ENCODE measurements at places on chromosomes 11 and 22. TPM values are rescaled to one million over a fixed set of nuclear protein-coding genes. Genes with fewer than 3 reads are reported as not detected.

Gene PIWIL4
- 0.91 TPM for total RNA-seq

Gene PPP2R1B
- 31.5 TPM for total RNA-seq

- no peaks in the 10 kb centered on the region for H3K36me3 ChIP-seq
- DNase-seq: no peak
- H3K27ac ChIP-seq: no peak overlapping the region
- no peaks in the 10 kb centered on the region for H3K27me3 ChIP-seq
These were observed 515.4 kb downstream of the SOX6 start for GRCh38 chr11:15840966-15841365.

- H3K27me3 ChIP-seq: no peaks in the 10 kb centered on the region
- peaks cover 49% of the 10 kb centered on the region for H3K4me1 ChIP-seq
- H3K4me3 ChIP-seq: no peak overlapping the region
- H3K36me3 ChIP-seq: no peaks in the 10 kb centered on the region
- H3K27ac ChIP-seq: no peak overlapping the region
These were observed 5.2 kb downstream of the SIK3 start for GRCh38 chr11:117092951-117093590.

- no peak overlapping the region for H3K27ac ChIP-seq
- no peaks in the 10 kb centered on the region for H3K36me3 ChIP-seq
- no peaks in the 10 kb centered on the region for H3K4me1 ChIP-seq
- no peaks in the 10 kb centered on the region for H3K27me3 ChIP-seq
- no peak overlapping the region for H3K4me3 ChIP-seq
These were observed 326.3 kb downstream of the GRM5 start for GRCh38 chr11:88739524-88739923.

DNA sequence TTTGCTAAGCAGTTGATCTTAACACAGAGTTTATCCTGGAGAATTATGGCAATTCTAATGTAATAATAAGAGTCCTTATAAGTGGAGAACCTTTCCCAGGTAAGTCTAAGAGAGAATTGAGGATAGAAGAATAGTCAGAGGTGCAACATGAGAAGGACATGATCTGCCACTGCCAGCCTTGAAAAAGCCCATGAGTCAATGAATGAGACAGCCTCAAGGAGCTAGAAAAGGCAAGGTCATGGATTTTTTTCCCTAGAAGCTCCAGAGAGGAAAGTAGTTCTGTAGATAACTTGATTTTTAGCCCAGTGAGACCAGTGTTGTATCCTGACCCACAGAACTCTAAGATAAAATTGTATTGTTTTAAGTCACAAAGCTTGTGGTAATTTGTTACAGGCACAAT lies 16.9 kb downstream of the MS4A6A start:
- H3K27ac ChIP-seq: no peak overlapping the region
- no peaks in the 10 kb centered on the region for H3K36me3 ChIP-seq

DNA sequence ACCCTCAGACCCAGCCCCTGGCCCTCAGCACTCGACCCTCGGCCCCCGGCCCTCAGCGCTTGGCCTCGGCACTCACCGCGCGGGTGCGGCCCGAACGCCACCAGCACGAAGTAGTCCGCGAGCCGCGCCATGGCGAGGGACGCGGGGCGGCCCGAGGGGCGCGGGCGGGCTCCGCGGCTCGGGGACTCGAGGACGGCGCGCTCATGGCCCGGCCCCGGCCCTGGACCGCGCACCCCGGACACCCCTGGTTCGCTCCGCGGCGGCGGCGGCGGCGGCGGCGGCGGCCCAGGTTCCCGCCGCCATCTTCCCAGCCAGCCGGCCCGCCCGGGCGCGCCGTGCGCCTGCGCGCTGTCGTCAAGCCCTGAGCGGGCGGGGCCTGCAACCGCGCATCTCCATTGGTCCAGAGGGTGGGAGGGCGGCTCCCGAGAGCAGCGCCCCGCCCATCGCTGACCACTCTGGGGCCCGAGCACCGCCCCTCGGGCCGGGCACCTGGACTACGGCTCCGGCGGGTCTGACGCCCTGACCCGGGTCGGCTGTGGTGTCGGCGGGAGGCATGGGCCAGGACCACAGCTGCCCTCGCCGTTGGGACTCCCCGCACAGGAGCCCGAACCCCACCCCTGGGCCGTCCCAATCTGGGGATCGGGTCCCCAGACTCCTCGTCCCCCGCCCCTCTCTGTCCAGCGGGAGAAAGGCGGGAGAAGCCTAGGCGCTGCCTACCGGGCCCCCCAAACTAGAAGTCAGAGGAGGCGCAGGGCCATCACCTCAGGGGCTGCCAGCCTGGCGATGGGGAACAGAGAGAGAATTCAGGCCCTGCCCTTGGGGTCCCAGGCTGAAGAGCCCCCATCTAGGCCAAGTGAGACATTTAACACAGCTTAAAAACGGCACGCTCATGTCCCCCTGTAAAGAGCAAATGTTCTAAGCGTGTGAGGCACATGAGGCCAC lies at the start of gene SBF1:
SBF1 (minus strand) TSS at position 326 of the 942 bp plus-strand sequence; CDS start at position 131, 195 bp downstream.
- H3K4me3 ChIP-seq: peak within 1 kb of the TSS; percentile 71
- peak; percentile 90 for DNase-seq
- no peaks in the 10 kb centered on the region for H3K36me3 ChIP-seq
- peaks cover 49% of the 10 kb centered on the region for H3K4me1 ChIP-seq

DNA sequence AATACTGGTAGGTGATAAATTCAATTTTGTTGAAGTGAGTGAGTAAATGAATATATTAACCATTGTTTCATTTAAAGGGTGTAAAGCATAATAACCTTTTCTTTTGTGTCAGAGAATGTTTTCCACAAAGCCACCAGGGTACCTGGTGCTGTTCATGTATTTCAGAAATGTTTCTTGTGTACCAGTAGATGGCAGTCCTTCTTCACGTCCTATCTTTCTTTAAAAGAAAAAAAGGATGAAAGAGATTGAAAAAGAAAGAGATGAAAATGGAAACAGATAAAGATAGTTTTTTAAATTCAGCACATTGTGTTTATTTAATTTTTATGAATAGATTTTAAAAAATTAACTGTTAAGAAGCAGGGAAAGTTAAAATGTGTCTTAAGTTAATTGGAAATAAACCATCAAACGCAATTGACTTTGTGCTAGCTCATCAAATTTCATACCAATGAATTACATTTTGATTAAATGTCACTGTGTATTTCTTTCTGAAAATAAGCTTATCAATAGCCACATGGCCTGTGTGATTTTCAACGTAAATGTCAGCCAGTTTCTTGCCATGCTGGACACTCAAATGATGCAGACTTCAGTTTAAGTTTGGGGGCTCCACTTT lies 65.5 kb upstream of the CHORDC1 start:
- H3K27me3 ChIP-seq: no peaks in the 10 kb centered on the region
- no peaks in the 10 kb centered on the region for H3K4me1 ChIP-seq
- H3K4me3 ChIP-seq: no peak overlapping the region
- no peaks in the 10 kb centered on the region for H3K36me3 ChIP-seq

- no peak for DNase-seq
- no peaks in the 10 kb centered on the region for H3K4me1 ChIP-seq
- no peaks in the 10 kb centered on the region for H3K27me3 ChIP-seq
These were observed 223.8 kb upstream of the DDI1 start for GRCh38 chr11:103812680-103813079.

Measured in suprapubic skin (tissue), 4 donors.